ENCODE measurements at places on chromosomes 3 and 15.

DNA sequence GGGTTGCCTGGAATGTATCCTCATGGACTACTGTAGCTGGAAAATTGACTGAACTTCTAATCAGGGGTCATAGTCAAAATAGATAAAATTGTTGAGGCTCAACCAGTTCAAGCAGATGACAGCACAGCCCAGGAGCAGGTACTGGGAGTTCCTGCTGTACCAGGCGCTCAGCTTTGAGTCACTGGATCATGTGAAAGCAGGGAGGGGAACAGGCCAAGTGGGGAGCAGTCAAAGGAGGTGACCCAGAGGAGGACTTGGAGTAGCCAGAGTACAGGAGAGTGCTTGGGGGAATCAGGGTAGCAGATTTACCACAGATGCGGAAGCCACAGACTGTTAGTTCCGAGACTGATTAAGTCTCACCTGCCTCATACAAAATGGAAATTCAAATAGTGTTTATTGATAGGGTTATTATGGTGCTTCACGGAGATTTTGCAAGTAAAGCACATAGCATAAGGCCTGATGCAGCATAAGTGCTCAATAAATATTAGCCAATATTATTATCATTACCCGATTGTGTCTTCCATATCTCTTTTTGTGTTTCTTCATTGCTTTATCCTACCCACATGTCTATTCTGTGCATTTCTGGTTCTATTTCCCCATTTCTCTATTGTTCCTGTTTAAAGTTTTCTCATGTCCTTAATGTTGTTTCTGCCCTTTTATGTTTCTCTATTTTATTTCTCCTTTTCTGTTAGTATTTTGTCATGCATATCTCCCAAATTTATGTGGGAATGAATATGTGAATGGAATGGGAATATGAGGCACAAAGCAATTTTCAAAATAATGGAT lies 369.2 kb upstream of the MCTP2 start:
- no peak for DNase-seq

- no peak for DNase-seq
These were observed 202.7 kb upstream of the MLF1 start for GRCh38 chr3:158368271-158368670.

DNA sequence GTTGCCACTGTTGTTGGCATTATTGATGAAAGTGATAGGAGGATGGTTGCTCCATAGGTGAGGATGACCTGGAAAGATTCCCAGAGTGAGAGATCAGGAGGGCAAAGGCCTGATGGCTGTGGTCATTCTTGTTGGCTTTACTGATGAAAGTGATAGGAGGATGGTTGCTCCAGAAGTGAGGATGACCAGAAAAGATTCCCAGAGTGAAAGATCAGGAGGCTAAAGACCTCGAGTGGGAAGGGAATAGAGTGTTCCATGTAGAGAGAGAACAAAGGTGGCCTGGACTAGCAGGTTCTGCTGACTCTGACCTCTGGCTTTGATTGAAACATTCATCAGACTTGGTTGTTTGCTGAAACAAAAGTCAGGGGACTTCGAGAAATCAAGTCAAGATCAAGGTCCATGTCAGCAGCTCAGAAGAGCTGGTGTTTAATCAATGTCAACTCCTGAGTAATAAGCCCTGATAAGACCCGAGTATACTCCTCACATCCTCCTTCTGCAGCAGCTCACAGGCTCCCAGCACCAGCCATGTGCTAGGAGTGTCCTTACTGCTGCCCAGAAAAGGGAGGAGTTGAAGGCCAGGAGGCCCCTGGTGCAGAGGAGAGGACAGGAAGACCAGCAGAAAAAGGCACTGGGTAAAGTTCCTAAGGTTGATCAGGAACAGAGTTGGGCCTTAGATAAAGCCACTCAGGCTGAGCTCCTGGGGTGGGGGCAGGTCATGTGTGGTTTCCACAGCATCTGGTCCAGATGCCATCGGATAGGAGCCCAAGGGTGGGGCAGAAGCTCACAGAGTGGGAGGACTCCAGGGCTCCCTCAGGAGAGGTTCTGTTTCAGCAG lies 19.9 kb downstream of the CYP8B1 start:
- DNase-seq: no peak

- DNase-seq: no peak
These were observed 218.9 kb downstream of the PLOD2 start for GRCh38 chr3:145942052-145942451.

Data from head of caudate nucleus (tissue), 42 donors.